ENCODE measurements at places on chromosomes 1 and 21.

- no peak for DNase-seq
Observed at GRCh38 chr1:93344484-93344883, 1.2 kb upstream of the DR1 start.

GRCh38 chr21:42193721-42194120, 25.2 kb upstream of the ABCG1 start:
- no peak for DNase-seq

- no peak for DNase-seq
Observed at GRCh38 chr1:183753464-183753891, 51.4 kb upstream of the RGL1 start.

DNA sequence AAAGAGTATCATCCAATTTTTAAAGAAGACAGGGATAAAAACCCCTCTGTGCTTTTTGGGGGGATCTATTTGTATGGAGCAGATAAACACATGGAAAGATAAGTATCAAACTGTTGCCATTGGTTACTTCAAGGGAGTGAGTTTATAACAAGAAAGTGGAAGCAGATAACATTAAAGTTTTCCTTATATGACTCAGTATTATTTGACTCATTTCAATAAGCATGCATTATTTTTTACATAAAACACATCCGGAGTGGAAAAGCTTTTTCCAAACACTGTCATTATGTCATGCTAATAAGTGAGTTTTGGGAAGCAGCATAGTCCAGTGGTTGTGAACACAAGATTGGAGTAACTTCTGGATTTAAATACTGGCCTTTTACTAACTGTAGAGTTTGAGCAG, 452.2 kb downstream of the LTN1 start:
- DNase-seq, result no peak

DNA sequence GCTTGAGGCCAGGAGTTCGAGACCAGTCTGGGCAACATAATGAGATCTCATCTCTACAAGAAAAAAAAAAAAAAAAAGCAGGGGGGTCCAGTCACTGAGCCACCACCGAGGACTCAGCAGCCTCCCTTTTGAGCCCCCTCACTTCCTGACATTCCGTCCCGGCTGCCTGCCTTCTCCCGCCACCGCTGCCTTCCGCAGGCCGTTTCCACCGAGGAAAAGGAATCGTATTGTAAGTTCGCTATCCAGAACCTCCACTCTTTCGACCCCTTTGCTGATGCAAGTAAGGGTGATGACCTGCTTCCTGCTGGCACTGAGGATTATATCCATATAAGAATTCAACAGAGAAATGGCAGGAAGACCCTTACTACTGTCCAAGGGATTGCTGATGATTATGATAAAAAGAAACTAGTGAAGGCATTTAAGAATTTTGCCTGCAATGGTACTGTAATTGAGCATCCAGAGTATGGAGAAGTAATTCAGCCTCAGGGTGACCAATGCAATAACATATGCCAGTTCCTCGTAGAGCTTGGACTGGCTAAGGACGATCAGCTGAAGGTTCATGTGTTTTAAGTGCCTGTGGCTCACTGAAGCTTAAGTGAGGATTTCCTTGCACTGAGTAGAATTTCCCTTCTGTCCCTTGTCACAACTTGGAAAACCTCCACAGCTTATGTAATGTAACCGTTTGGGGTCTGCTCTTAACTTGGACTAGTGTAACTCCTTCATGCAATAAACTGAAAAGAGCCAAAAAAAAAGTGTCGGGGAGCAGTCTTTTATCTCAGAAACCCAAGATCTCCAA, 55.6 kb downstream of the GLUL start:
- no peak for DNase-seq

All from Caco-2 (cell line).